ENCODE measurements at places on chromosomes 3 and 15.

DNA sequence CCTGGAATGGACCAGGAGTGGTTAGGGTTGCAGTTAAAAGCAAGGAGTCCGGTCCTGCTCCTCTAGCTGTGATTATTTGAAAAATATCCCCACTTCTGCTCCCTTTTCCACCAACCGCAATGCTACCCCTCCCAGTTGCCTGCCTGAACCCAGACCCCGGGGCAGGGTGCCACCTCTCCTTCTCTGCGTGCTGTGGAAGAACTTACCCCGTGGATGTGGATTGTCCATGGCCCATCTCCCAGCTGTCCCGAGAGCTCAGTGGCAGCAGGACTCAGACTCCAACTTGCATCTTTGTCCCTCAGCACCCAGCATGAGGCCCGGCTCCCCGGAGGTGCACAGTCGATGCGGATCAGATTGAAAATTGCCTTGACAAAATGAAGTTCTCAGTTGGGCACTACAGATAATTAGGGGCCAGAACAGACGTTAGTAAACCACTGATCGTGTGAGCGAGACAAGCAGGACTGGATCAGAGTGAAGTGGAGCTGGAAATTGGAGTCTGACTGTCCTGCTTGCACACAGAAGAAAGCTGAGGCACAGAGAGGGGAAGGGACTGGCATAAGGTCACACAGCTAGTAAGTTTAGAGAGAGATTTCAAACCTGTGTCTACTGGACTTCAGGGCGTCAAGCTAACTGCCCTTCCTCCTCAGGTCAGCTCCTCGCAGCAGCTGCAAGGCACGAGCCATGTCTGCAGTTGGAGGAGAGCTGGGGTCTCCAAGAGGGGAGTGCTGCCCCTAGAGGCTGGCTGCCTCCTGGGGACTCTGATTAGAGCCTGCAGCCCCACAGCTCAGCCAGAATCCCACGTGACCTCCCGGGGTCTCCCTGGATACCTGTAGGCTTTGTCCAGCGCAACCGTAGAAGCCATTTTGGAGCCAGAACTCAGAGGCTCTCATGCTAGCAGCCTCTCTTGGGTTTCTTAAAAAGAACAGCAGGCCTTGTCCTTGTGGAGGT, 14.7 kb downstream of the SLC6A1 start:
- no peak for DNase-seq

- no peak for DNase-seq
Observed at GRCh38 chr3:151818361-151818760, 4.4 kb downstream of the AADAC start.

- DNase-seq, result no peak
Observed at GRCh38 chr15:49887659-49888322, 231.2 kb downstream of the ATP8B4 start.

GRCh38 chr3:108099679-108100428, 9.0 kb upstream of the CD47 start:
- no peak for DNase-seq

DNA sequence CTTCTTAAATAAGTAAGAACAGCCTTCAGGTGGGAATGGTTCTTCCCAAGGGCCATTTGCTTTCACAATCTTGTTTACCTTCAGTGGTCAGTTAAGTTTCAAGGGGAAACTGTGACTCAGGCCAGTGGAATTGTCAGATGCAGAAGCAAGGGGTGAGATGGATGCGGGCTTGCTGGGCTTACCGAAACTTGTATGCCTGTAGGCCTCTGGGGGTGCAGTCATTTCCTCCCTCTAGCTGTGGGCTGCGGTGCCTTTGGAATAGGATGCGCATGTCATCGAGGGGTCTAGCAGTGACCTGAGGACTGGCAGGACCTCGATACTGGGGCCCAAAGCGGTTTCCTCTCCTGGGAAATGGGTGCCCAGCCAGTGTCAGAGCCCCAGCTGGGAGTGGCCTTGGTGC, 121.6 kb downstream of the EEFSEC start:
- DNase-seq, result no peak

- no peak for DNase-seq
Observed at GRCh38 chr3:196920733-196921132, 21.6 kb downstream of the NCBP2 start.

- DNase-seq, result no peak
Observed at GRCh38 chr3:49658711-49659110, 15.4 kb upstream of the APEH start.

All from activated CD4-positive, alpha-beta T cell treated with anti-CD3 and anti-CD28 coated beads for 1 hour (primary cell).